ENCODE measurements at places on chromosomes 5 and 9.

DNA sequence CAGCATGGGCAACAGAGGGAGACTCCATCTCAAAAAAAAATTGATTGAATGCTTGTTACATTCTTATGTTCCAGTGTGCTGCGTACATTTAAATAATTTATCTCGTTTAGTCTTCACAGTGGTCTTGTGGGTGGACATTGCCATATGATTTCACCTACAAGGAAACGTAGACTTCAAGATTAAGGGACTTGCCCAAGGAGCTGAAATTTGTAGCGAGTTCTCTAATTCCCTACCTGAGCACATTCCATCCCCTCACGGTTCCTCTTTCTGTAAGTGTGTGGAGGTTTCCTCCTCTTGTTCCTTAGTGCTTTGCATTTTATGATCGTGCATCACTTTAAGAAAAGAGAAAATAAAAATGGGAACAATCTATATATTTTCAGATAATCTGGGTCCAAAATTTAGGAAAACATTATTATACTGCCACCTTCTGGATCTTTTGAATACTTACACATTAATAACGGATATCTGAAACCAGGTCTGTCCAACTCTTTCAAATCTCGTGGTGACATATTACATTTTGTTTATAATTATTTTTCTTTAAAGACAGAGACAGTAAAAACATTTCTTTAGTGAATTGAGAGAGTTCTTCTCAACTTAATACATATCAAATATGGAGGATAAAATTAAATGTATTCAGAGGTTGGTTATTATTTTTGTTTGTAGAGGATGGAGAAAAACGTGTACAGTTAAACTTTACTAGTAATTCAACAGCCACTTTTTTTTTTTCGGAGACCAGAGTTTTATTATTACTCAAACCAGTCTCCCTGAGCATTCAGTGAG lies 29.9 kb upstream of the C7 start:
- DNase-seq = peak; percentile 52

DNA sequence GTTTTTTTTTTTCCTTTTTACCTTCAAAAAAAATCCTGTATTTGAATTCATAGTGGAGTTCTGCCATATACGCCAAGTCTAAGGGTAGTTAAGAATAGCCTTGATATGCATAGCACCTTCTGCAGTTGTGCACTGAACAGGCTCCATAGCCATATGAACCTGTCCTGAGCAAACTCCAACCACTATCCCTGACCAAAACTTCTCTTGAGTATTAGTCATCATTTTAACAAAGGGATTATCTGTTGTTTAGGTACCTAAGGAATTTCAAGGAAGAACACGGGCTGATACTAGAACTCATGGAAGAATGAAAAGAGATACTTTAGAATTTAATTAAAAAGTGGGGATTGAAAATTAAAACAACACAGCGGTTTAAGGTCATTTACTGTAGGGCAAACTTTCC lies 1.9 kb upstream of the FBXO38 start:
- DNase-seq = no peak

- no peak for DNase-seq
These were observed 22.3 kb downstream of the NCS1 start for GRCh38 chr9:130194378-130194932.

DNA sequence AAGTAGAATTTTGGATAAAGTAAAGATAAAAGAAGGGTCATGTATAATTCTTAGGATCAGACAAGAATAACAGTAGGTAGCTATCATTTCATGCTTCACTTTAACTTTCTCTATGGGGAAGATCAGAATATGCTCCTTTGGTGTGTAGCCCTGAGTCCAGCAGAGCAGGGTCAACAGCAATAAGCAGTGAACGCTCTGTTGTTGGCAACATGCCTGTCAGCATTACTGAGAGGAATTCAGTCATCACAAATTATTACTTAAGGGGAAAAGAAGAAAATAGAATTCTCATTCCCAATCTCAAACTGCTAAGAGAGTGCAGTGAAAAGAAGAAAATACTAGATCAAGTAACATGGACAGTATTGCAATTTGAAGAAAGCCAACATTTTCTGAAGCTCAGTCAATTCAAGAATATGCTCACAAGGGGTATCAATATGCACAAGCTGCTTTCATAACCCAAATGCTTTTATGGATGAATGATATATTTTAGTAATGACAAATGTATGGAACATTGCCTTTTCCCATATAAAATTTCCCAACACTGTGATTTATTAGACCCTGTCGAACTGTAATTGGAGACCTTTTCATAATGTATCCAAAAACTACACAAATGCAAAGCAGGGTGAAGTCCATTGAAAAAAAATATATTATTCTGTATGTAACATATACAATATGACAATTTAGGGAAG lies 1359.4 kb downstream of the EFNA5 start:
- no peak for DNase-seq

DNA sequence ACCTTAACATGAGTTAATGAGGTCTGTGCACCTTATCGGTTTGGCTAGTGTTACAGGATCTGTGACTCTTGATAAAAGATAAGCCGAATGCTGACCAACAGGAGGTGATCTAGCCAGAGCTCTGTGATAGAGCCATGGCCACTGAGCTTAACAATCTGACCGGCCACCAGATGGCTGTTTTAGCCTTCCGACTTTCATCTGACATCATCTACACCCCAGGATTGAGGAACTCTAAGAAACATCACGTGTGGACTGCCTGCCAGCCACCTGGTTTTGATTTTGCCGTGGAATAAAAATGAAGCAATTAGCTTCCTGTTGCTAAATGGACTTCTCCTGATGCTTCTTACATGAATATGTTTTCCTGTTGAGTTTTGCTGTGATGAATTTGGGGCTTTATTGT lies 281.3 kb downstream of the CEMIP2 start:
- DNase-seq = no peak

DNA sequence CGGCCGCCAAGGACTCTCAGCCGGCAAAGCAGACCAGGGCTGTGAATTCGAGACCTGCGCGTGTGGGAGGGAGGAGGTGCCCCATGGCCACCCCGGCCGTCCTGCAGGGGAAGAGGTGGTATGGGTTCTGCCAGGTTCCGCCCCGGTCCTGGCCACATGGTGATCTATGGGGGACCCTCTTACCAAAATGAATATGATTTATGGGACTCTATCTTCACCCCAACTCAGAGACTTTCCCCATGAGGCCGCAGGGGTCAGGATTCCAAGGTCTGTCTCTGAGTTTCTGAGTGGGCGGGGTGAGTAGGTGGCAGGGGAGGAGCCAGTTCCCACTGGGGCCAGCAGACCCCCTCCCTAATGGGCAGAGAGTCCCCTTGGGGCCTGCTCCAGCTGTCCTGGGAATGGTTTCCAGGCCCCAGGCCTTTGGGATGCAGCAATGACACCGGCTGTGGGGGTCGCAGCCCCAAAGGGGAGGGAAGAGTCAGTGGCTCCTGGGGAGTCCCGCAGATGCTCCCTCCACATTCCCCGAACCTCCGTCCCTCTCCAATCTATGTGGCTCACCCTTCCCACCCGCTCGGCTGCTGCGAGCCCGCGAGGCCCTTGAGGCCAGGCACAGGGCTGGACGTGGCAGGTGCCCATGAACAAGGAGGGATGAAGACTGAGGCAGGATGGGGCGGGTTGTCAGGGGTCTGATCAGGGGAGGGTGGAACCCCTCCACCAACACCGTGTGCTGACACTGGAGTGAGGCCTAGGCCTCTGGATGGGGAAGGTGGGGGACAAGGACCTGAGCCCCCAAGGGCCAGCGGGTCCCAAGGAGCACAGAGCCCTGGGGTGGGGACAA lies 20.1 kb upstream of the NOTCH1 start:
- DNase-seq = no peak

DNA sequence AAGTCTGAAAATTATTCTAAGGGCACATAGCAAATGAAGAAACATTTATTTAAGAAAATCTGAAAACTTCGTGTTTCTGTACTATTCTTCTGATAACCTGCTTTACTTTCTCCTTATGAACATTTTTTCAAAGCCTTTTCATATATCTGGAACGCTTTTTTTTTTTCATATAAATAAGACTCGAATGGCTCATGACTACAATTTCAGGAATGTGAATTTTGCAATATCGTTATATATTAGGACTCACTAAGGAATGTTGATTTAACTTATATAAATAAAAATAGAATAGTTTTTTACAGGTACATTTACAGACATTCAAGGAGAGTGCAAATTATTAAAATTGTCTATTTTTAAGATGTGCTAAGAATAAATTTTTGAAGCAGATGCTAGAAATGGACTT lies 42.9 kb downstream of the GPBP1 start:
- no peak for DNase-seq

DNA sequence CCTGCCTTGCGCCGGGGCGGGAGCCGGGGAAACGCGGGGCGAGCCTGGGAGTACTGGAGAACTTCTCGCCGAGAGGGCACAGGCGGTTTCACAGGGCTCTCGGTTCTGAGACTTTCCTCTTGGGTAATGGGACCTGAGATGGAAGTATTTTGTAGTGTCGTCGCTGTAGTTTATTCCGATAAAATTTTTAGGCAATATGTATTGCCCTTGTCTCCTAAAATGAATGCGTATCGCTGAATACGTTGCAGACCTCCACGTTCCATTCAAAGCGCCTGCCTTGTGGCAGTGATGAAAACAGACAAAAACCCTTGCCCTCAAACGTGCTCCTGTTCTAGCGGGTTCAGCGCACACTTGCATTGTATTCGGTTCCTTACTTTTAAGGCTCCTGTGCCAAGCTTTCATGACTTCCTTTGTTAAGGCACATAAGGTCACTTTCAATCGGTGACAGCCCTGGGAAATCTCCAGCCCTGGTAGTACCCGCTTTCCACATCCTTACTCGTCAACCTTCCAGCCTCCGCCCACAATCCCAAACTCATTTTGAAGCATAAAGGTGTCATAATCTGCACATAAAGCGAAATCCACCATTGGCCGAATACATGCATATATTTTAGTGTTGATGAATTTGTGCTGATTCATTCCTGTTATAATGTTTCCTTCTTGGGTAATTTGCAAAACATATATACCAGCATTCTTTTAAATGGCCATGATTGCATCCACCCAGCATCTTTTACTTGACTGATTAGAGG lies 694 bp downstream of the RMI1 start:
- DNase-seq = peak; percentile 76

GRCh38 chr5:128836571-128836970 lies 128.7 kb upstream of the SLC27A6 start:
- DNase-seq = no peak

GRCh38 chr5:11429254-11429653 lies 475.0 kb downstream of the CTNND2 start:
- DNase-seq = no peak

DNA sequence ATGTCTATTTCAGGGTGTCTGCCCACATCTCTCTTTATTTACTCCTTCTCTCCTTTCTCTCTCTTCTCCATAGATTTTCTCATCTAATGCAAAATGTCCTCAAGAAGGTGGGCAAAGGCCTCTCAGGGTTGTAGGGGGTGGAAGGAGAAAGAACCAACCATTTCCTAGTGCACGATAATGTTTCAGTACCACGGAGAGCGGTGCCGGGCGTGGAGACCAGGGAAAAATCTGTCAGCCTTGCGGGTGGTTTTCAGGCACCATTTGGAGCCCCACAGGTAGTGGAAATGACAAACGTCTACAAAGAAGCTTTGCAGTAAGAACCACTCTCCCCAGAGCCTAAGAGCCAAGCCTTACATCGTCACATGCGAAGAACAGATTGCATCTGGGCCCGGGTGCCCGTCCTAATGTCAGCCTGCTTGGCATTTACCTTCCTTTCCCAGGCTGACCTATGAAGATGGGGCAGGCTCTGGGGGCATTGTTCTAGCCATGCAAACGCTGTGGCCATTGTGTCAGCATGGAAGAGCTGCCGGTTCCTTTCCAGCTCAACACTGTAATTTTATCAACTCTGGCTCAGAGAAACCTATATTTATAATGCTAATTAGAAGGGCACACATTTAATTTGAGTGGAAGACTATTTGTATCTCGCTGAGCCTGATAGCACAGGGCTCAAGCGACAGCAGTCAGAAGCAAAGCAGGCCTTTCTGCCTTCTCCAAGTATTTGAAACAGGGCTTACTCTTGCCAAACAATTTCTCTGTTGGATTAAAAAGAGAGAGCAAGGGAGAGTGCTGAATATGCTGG lies 430.1 kb upstream of the WWC1 start:
- DNase-seq = no peak

DNA sequence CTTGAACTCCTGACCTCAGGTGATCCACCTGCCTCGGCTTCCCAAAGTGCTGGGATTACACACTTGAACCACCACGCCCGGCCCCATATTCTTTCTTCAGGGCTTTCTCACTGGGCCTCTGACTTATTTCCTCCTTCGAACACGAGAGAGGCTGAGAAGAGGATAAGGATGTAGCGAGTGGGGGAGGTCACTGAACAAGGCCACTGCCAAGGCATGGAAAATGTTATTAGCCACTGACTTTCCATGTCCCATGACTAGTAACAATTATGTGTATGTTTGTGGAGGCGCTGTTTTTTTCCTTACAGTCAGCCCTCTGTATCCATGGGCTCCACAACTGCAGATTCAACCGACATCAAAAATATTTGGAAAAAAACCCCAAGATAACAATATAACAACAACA lies 12.3 kb upstream of the FCHSD1 start:
- DNase-seq = no peak

DNA sequence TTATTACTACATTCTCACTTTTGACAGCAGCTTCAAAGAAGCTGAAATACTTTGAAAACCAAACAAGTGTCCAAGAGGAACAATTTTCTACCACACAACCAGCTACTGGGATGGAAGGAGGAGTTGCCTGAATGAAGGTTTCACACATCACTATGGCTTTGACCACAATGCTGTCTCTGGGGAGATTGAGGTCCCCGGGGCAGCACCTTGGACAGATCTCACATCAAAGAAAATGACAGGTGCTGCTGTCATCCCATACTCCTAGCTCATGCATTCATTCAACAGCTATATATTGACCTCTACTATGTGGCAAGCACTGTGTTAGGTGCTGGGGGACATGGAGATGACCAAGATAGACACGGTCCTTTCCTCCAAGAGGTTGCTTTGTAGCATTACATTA lies 233.2 kb upstream of the RASEF start:
- no peak for DNase-seq

- no peak for DNase-seq
These were observed 33.5 kb upstream of the UBAC1 start for GRCh38 chr9:135994501-135995192.

- no peak for DNase-seq
These were observed 1306.3 kb upstream of the ACO1 start for GRCh38 chr9:31078175-31078574.

- DNase-seq = peak; percentile 93
These were observed 87.2 kb downstream of the RMI1 start for GRCh38 chr9:84067821-84068220.

DNA sequence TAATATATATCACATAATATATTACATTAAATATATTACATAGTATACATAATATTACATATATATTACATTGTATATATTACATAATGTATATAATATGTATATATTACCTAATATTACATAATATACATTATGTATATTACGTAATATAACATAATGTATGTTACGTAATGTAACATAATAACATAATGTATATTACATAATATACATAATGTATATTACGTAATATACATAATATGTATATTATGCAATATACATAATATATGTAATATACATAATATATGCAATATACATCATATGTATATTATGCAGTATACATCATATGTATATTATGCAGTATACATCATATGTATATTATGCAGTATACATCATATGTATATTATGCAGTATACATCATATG lies 19.1 kb downstream of the CYLC2 start:
- no peak for DNase-seq
